ENCODE measurements at places on chromosomes 7 and 10.

DNA sequence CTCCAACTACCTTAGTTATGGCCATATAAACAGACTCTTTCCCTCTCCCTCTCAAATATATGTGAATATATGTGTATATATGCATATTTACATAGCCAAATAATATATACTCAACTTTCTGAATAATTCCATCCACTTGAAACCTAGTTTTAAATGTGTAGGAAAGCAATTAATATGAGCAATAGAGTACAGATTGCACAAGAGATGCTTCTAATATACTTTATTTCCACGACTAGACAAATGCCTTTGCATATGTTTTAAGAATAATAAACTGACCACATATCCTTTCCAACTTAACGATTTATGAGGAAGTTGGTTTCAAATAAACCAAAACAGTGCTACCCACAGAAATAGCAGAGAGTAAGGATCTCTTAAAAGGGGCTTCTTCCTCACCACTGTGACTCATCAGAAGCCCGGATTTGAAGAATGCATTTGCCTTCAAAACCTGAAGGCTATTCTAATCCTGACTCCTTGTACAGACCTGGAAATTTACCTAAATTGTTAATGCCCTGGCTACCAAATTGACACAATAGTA is 266.3 kb downstream of the AHR start:
- DNase-seq = no peak

GRCh38 chr7:78770422-78771410 is 682.8 kb downstream of the MAGI2 start:
- DNase-seq = peak; percentile 13

- DNase-seq = no peak
Observed at GRCh38 chr7:2688409-2689342, 674 bp downstream of the AMZ1 start.

DNA sequence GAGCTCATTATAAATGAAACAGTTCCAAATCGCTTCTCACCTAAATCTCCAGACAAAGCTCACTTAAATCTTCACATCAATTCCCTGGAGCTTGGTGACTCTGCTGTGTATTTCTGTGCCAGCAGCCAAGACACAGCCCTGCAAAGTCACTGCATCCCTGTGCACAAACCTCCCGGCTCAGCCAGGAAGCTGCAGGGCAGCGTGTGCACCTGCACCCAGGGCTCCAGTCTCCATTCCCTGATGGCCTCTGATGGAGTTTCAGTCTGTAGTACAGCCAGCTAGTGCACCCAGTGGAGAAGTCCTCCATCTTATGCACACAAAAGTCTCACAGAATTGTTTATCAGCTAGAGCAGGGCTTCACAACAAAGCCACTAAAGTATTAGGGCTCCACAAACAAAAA is 51.1 kb upstream of the PRSS58 start:
- no peak for DNase-seq

DNA sequence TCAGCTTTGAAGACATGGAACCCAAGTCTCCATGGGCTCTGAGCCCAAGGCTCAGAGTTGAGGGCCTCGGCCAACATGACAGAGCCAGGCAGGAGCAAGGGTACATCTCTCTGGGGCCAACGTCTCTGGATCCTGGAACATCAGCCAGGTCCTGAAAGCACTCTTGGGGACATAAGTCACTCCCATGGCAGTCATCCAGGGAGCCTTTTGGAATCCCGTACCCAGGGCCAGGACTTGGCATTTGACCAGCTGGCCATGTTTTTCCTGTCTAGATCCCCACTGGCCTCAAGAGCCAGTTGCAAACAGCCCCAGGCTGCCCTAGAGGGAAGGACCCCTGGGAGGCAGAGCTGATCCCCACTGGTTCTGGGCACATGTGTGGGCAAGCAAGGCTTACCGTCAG is 4.3 kb upstream of the CXCL12 start:
- no peak for DNase-seq

- no peak for DNase-seq
Observed at GRCh38 chr7:768881-769504, 41.9 kb upstream of the PRKAR1B start.

DNA sequence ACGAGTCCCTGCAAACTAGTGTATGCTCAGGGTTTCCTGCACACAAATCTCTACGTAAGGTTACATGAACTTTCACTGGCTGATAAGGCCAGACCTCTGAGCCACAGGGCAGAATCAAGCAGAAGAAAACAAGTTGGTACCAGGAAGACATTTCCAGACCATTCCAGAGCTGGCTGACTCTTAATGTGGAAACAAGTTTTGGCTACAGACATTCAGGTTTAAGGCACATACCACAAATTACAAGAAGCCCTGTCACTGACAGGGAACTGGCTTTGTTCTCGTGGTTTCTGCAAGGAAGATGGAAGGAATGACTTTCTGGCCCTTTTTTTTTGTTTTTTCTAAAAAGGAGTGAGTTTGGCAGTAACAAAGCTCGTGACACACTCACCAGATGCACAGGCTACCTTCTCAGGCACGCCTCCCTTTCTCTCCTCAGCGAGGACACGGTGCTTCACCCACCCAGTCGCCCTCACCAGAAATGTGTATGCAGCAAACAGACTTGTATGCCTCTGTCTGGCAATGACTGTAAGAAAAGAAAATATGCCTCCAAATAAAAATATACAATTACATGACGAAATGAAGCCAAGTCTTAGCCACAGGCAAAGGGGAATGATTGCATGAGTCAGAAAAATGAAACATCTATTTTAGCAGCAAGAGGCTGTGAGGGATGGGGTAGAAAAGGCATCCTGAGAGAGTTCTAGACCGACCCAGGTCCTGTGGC is 22.6 kb downstream of the PLAC9 start:
- DNase-seq = no peak

DNA sequence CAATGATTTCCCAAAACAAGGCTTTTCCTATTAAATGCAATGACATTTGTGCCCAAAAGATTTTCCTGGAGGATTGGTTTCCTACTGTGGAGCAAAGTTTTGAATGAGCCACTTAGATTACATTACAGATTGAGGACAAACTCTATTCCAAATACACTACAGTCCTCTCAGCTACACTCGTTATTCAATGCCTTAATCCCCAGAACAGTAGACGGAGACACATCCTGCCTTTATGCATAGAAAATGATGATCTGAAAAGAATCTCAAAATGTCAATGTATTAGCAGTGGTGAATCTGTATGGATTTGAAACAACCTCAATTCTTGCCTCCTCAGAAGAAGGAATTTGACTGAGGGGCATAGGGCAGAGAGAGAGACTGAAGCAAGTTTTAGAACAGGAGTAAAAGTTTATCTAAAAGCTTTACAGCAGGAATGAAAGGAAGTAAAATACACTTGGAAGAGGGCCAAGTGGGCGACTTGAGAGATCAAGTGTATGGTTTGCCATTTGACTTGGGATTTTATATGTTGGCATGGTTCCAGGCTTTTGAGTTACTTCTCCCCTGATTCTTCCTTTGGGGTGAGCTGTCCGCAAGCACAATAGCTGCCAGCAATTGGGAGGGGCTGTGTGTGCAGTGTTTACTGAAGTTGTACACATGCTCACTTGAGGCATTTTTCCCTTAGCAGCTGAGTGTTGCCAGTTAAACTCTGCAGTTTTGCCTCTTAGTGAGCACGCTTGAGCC is 891.9 kb upstream of the MBL2 start:
- DNase-seq = peak; percentile 17

GRCh38 chr10:77696584-77696983 is 59.0 kb upstream of the KCNMA1 start:
- no peak for DNase-seq
